ENCODE measurements at places on chromosomes 12 and 14. TPM values are rescaled to one million over a fixed set of nuclear protein-coding genes. Genes with fewer than 3 reads are reported as not detected.

CLEC2D gene
- total RNA-seq, result 0.47 TPM

TPH2 gene
- not detected for total RNA-seq

KLRC4 gene
- not detected for total RNA-seq

NAV3 gene
- total RNA-seq, result 7.9 TPM

ATL1 gene
- 4.6 TPM for total RNA-seq

HVCN1 gene
- total RNA-seq, result 0.86 TPM

PRIMA1 gene
- total RNA-seq, result 0.32 TPM

TSPAN8 gene
- total RNA-seq, result not detected

SLC6A12 gene
- 0.68 TPM for total RNA-seq

BIN2 gene
- total RNA-seq, result 0.09 TPM

ETFBKMT gene
- total RNA-seq, result 1.3 TPM

RNASE1 gene
- total RNA-seq, result 0.12 TPM

OTX2 gene
- total RNA-seq, result not detected

RXYLT1 gene
- 23.5 TPM for total RNA-seq

AGAP2 gene
- 0.12 TPM for total RNA-seq

CABP1 gene
- total RNA-seq, result 0.10 TPM

COX8C gene
- not detected for total RNA-seq

DEGS2 gene
- total RNA-seq, result 2.1 TPM

AVPR1A gene
- total RNA-seq, result 0.07 TPM

ANKS1B gene
- total RNA-seq, result 0.72 TPM

INHBE gene
- 0.09 TPM for total RNA-seq

GALC gene
- total RNA-seq, result 12.5 TPM

Data from A549 treated with Hydrocortisone at 1 μM for 4 hours (cell line).